ENCODE measurements at places on chromosomes 3 and 15.

- no peak for DNase-seq
Measured at GRCh38 chr3:111937871-111938270, 41.0 kb upstream of the ABHD10 start.

GRCh38 chr3:61897848-61898247, 336.5 kb downstream of the PTPRG start:
- no peak for DNase-seq

DNA sequence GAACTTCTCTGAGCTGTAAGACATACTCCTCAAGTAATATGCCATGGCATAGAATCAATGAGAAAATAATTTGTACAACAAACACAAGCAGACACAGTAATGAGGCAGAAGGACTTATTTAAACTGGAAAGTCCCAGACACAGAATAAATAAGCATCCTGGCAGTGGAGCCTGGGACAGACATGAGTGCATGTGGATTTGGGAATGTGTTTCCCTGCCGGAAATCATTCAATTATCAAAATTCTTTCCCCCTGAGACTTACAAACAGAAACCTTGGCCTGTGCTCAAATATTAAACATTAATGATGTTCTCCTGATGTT, 520.1 kb downstream of the ROBO1 start:
- DNase-seq = peak; percentile 12

- DNase-seq = no peak
Measured at GRCh38 chr3:50450209-50450921, 53.1 kb downstream of the CACNA2D2 start.

DNA sequence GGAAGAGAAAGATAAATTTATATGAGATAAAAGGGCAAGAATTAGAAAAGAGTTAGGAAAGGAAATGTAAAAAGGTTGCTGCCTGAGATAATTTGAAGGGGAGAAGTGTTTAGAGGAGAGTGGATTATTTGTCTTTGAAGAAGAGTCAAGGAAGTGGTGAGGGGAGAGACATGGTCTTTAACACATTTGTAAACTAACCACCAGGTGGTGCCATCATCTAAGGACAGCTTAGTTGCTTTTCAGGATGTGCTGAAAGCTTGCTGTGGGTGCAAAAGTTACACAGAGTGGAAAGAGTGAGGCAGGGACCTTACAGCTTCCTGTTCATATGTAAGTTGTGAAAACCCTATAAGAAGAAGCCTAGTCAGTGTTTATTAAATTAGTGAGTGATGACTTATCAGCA, 114.1 kb upstream of the DNAJC19 start:
- DNase-seq = no peak

DNA sequence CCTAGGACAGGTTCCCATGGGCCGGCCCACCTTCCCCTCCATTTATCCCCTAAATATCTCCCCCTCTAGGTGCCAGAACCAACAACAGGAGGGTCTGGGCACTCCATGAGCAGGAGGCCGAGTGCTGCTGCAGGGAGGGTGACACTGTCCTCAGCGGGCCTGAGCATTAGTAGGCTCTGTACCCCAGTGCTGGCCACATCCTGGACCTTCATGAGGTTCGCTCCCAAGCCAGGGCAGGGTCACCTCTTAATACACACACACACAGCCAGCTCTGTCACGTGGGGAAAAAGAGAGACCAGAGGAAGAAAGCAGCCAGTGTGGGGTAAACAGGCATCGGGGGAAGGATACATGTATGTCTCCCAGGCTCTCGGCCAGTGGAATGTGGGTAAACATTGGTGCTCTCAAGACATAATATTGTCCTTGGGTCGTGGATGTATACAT, 27.9 kb upstream of the SEMA3F start:
- DNase-seq = no peak

DNA sequence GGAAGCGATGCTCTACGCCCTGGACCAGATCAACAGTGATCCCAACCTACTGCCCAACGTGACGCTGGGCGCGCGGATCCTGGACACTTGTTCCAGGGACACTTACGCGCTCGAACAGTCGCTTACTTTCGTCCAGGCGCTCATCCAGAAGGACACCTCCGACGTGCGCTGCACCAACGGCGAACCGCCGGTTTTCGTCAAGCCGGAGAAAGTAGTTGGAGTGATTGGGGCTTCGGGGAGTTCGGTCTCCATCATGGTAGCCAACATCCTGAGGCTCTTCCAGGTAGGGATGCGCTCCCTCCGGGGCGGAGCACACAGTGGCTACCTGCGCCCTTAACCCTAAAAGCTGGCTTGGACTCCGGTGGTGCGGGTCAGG, 698 bp downstream of the GRM7 start:
- no peak for DNase-seq

GRCh38 chr3:64717872-64718613, 30.2 kb upstream of the ADAMTS9 start:
- DNase-seq = peak; percentile 16

GRCh38 chr15:100759698-100760356, 119.8 kb upstream of the ALDH1A3 start:
- peak; percentile 79 for DNase-seq

DNA sequence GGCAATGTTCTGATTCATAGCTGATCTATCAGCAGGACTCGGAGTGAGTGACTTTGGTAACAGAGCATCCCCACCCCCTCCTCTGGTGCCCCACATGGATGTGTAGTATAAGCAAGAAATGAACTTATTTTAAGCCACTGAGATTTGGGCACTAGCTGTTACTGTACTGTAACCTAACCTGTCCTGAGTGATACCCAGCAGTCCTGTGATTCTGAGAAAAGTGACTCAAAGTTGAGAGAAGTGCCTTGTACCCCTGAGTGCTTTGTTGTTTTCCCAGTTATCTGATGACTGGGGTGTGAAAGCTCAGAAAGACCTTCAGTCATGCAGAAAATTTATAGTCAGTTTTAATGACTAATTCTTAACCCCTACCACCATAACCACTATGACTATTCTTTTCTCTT, 439.9 kb upstream of the RBMS3 start:
- DNase-seq = no peak

DNA sequence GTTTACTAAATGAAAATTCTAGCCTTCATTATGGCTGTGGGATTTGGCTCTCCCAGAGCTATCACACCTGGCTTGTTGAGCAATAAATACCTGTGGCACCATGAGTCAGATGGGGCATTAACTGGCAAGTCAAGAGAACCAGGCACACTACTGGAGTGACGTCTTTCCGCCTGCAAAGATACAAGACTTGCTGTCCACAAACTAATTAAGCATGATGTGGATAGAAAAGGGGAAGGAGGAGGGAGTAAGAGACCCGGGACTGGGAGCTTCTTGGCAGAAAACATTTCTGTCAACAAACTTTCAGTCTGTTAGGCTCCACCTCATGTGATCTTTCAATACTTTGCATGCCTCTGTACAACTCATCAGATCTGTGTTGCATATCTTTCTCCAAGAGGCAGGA, 56.5 kb downstream of the CLDN1 start:
- peak; percentile 34 for DNase-seq

- DNase-seq = no peak
Measured at GRCh38 chr3:133928136-133928893, 32.6 kb upstream of the RAB6B start.

GRCh38 chr15:77786956-77787355, 154.2 kb upstream of the LINGO1 start:
- DNase-seq = no peak

DNA sequence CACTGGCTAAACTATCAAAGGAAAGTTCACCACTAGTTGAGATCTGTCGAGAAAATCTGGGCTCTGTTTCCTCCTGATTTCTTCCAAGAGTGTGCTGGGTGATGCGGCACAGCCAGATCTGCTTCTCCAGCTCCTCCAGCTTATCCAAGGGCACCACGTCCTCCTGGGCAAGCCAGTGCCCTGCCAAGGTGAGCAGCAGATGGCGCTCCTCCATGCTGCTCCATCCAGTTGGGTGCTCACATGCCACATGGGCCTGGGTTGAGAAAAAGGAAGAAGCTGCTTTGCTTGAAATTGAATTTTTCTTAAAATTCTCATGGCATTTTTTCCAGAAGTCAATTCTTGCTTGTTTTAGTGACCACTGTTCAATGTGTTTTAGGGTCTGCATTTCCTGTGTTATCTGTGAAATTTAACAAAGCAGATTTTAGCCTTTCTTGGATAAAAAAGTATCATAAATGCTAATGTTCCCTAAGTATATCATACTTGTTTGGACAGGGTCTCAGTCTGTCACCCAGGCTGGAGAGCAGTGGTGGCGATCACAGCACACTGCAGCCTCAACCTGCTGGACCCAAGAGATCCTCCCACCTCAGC, 47.3 kb downstream of the EIF3J start:
- DNase-seq = peak; percentile 33

- DNase-seq = peak; percentile 34
Measured at GRCh38 chr3:10445561-10446175, 59.7 kb downstream of the ATP2B2 start.

GRCh38 chr15:95549168-95549738, 781.2 kb upstream of the NR2F2 start:
- no peak for DNase-seq

DNA sequence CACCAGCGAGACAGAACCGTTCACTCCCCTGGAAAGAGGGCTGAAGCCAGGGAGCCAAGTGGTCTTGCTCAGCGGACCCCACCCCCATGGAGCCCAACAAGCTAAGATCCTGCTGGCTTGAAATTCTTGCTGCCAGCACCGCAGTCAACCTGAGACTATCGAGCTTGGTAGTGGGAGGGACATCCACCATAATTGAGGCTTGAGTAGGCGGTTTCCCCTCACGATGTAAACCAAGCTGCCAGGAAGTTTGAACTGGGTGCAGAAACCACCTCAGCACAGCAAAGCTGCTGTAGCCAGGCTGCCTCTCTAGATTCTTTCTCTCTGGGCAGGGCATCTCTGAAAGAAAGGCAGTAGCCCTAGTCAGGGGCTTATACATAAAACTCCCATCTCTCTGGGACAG, 151.0 kb downstream of the MBNL1 start:
- no peak for DNase-seq

- DNase-seq = no peak
Measured at GRCh38 chr3:132236701-132237651, 80.2 kb upstream of the ACP3 start.

GRCh38 chr3:140931016-140931454, 10.6 kb upstream of the SLC25A36 start:
- peak; percentile 45 for DNase-seq

- peak; percentile 15 for DNase-seq
Measured at GRCh38 chr15:60661080-60661645, 182.2 kb upstream of the ICE2 start.

DNA sequence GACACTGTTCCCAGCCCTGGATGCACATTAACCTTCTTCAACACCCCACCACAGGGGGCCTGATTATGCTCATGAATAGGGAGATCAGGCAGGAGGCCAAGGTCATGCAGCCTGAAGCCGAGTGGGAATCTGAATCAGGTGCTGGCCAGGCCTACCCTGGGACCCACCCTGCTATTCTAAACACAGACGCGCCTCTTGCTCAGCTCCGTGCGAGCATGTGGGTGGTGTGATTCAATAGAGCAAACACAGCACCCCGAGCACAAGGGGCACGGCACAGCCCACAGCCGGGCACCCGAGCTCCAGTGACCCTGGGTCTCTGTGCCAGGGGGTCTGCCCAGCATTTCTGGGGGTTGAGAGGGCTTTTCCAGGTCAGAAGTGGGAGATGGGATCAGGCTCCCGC, 24.6 kb upstream of the GRIP2 start:
- no peak for DNase-seq

DNA sequence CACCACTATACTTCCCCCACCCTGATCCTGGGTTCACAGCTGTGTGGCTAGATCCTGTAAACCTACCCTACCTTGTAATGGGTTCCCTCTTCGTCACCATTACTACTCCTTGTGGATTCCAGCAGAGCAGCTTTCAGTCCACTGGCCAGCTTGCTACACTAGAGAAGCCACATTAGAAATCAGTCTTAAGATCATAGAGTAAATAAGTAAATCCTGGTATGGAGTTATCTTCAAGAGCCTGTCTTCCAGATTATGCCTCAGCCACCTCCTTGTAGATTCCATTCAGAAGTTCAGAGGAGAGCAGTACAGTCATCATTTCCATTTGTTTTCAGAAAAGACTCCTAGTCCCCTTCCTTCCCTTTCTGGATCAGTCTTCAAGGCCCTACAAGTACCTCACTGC, 123.7 kb downstream of the ALDH1A2 start:
- no peak for DNase-seq

DNA sequence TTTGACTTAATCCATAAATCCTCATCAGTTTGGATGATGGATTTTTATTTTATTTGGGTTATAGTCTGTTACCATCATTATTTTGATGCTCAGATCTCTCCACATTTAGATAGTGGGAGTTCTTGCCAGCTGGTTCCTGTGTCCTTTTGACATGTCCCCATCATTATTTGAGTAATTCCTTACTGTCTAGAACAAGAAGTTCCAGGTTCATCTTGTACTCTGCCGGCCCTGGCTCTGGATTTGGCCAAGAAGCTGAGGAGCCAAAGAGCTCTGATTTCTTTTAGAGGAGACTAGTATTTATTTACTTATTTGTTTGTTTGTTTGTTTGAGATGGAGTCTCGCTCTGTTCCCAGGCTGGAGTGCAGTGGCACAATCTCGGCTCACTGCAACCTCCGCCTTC, 54.3 kb downstream of the PTPRG start:
- no peak for DNase-seq

GRCh38 chr3:157074981-157075380, 85.0 kb downstream of the CCNL1 start:
- no peak for DNase-seq

DNA sequence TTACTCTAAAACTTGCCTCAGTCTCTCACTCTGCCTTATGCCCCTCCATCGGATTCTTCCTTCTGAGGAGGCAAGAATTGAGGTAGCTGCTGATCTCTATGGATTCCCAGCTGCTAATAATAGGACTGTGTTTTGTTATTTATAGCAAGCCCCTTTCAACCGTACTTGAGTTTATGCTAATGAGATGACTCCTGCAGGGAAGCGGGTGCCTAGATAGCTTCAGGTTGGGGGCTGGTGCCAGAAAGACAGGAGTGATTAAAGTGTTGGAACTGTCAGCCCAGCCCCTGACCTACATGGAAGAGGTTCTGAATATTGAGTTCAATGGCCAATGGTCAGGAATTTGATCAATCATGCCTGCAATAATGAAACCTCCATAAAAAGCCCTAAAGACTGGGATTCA, 21.8 kb upstream of the LIMD1 start:
- no peak for DNase-seq

- no peak for DNase-seq
Measured at GRCh38 chr3:127794402-127794801, 27.9 kb downstream of the MGLL start.

- DNase-seq = no peak
Measured at GRCh38 chr15:78767331-78767951, 43.8 kb downstream of the ADAMTS7 start.

GRCh38 chr15:52031556-52031955, 12.5 kb downstream of the MAPK6 start:
- DNase-seq = no peak

- no peak for DNase-seq
Measured at GRCh38 chr3:40333416-40333815, 23.9 kb downstream of the EIF1B start.

- DNase-seq = no peak
Measured at GRCh38 chr3:5160321-5160720, 27.2 kb upstream of the EDEM1 start.

DNA sequence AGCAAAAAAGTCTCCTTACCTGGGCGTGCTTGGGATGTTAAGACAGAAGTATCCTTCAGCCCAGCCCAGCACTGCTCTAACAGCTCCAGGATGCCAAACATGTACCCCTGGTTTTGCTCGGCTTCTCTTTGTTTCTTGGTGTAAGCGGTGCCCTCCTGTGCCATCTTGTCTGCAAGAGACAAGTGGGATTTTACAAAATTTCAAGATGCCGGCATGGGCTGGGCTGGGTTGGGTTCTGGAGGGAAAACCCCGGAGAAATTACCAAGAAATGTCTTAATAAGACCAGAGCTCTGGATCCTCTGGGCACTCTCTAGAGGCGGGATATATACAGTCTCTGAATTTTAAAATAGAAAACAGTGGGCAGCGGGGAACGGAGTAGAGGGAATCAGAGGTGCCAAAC, 4.6 kb upstream of the SOX14 start:
- DNase-seq = no peak
